ENCODE measurements at places on chromosomes 7 and 10.

- no peak for DNase-seq
Observed at GRCh38 chr7:73969991-73970390, 58.0 kb upstream of the ELN start.

GRCh38 chr7:115299397-115300037 is 377.6 kb downstream of the MDFIC start:
- DNase-seq = no peak

DNA sequence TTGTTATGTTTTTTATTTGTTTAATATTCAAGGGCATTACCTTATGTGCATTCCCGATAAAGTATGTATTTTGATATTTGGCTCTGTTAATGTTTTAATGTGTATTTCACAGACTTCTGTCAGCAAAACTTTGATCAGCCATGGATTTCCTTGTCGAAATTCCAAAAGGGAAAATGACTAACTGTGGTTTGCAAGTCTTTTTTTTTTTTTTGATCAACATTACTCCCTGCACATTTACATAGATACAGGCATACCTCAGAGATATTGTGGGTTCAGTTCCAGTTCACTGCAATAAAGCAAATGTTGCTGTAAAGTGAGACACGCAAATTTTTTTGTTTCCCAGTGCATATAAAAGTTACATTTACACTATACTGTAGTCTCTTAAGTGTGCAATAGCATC is 351.9 kb downstream of the CXCL12 start:
- DNase-seq = no peak

DNA sequence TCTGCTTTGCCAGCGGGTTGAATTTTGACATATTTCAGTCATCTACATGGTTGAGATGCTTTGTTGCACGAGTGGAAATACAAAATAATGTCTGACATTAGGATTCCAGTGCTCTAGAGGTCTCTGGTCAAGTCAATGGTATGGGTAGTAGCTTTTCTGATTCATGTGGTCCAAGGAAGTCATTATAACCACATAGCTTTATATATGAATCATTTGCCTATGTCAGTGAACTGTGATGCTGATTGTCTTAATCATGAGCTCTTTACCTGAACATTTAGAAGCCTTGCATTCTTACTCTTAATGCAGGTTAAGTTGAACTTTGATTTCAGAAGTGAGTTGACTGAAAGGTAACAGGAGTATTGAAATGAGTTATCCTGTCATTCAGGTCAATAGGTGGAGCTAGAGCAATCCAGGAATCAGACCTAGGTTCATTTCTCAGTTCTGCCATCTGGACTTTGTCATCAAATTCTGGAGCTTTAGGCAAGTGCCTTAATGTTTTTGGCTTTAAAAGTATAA is 3.3 kb downstream of the MAPK8 start:
- no peak for DNase-seq

DNA sequence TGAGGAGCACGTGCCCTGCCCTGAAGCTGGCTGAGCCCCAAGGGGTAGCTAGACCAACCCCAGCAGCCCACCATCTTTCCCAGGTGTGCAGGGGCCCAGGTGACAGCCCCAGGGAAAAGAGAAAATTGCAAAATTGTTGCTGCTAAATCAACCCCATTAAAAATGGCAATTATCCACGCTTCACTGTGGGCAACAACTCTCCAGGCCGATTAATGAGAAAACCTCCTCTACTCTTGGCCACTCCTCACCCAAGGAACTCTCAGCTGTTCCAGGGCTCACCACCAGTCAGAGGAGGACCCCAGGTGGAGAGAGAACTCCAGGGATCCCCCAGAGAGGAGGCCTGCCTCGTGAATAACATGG is 516.1 kb upstream of the MGMT start:
- no peak for DNase-seq

- DNase-seq = no peak
Observed at GRCh38 chr10:1375346-1376170, 319.4 kb downstream of the WDR37 start.

DNA sequence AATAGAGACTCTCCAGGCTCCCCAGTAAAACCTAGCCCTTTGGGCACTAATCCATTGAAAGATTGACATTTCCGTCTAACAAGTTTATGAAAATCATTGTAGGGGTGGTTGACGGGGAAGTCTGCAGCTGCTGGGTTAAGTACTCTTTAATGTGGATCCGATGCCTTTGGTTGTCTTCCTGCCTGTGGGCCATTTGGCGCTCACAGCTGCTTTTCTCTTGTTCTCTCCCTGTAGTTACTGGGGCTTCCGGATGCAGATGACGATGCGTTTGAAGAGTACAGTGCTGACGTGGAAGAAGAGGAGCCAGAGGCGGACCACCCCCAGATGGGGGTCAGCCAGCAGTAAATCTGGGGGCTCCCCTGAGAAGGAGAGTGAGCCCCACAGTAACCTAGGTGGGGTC is 22.4 kb downstream of the MTURN start:
- no peak for DNase-seq

GRCh38 chr7:82410461-82410860 is 33.1 kb downstream of the CACNA2D1 start:
- no peak for DNase-seq

- DNase-seq = no peak
Observed at GRCh38 chr10:23968301-23968700, 240.6 kb upstream of the KIAA1217 start.

GRCh38 chr7:120307991-120308545 is 35.1 kb downstream of the KCND2 start:
- no peak for DNase-seq

DNA sequence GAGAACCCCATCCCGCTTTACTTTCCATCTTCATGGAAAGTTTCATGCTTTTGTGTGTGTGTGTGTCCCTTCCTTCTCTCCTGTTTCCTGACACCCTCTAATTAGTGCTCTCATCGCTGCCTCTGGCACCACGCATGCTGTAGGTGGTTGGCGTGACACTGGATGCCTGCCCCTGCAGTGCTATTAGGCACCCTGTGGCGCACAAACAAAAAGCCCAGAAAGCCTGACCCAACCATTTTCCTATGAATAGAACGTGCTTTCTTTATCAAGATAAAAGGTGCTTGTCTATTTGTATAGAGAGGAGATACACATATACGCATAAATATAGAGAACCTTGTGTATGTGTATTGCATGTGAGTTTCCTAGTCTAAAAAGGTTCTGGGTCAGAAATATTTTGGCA is 120.8 kb upstream of the CDCA7L start:
- no peak for DNase-seq

DNA sequence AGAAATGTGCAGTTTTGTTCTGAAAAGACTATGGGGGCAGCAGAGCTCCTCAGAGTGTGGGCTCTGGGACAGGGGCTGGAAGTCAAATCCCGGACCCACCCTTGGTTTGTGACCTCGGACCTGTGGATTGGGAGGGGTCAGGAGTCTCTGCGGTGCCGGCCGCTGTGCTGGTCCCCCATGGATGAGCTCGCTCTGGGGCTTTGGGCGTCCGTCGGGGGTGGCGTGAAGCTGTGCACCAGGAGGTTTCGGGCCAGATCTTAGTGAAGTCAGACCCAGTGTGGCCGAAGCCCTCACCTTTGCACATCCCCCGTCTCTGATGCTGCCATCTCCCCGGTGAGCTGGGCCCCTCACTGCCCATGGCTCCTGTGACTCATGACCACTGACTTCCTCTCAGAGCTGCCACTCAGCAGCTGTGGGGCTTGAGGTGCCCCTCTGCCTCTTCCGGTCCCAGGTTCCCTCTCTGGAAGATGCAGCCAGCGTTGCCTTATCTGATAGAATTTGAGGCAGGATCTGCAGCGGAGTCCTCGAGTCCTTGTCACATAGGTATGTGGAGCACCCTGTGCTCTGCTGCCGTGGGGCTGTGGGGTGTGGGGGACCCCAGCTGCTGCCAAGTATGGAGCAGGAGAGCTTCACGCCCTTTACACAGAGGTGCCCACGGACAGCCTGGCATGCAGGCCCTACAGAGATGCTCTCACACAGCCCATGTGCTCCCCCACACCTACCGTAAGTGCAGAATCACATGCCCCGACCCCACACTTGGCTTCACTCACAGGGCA is 11.4 kb upstream of the SCART1 start:
- DNase-seq = peak; percentile 68

GRCh38 chr7:21850531-21851285 is 95.0 kb downstream of the CDCA7L start:
- no peak for DNase-seq

GRCh38 chr10:18406136-18406535 is 245.3 kb downstream of the NSUN6 start:
- no peak for DNase-seq

DNA sequence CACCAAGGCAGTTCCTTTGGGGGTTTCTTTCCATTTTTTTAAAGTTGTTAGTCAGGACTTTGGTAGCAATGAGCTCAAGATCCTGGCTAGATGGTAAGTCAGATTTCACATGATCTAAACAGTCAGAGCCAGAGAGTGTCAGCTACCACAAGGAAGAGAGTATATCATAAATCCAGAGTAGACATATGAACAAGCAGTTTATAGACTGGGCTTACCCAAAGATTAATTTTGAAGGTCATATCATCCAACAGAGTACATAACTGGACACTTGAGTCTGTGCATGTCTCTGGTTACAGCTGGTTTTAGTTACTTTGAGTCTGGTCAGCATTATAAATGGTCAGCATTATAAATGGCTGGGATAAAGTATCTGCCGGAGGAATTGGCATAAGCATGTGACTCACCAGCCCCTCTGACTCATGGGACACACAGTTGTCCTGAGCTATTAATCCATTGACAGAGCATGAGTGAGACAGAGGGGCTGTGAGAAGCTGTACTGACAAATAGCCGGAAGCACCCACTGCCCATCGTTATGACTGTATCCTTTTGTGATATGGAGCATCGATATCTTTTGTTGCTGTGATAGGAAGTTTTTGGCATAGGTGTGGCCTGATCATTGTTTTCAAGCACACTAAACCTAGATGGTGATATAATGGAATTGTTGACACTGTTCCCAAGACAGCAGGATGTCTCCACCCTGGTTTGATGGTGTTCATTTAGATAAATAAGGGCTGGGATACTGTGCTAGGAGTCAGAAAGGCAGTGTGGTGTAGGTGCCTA is 19.3 kb downstream of the PPP1R3C start:
- no peak for DNase-seq

DNA sequence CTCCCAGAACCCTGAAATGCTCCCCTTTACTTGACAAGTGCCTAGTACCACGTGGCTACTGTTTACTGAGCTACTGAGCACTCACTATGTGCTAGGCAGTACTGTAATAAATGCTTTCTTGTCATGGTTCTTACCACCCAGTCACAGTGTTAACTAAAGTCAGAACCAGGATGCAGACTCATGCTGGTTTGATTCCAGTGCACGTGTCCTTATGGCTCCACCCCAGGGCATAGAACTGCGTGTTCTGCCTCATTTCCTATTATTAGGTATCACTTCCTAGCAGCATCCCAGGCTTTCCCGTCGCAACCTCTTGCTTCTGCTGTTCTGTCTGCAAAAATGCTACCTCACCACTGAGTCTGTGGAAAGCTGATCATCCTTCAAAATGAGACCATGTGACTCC is 71.7 kb upstream of the DOCK1 start:
- no peak for DNase-seq

DNA sequence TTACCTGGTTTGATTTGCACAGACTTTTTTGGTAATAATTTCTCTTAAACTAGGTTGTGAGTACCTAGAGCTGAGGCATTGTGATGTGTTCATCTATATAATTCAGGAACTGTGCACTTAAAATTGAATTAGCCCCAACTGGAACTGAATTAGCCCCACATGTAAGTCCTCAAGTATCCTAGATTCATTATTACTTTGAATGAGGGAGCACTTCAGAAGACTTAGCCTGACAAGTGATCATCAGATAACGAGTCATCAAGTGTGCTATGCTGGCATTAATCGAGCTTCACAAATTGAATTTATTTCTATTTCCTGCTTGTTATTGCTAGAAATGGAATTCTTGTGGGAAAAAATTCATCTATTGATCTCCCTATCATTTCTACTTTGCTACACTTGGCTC is 323.4 kb upstream of the SEMA3D start:
- no peak for DNase-seq

DNA sequence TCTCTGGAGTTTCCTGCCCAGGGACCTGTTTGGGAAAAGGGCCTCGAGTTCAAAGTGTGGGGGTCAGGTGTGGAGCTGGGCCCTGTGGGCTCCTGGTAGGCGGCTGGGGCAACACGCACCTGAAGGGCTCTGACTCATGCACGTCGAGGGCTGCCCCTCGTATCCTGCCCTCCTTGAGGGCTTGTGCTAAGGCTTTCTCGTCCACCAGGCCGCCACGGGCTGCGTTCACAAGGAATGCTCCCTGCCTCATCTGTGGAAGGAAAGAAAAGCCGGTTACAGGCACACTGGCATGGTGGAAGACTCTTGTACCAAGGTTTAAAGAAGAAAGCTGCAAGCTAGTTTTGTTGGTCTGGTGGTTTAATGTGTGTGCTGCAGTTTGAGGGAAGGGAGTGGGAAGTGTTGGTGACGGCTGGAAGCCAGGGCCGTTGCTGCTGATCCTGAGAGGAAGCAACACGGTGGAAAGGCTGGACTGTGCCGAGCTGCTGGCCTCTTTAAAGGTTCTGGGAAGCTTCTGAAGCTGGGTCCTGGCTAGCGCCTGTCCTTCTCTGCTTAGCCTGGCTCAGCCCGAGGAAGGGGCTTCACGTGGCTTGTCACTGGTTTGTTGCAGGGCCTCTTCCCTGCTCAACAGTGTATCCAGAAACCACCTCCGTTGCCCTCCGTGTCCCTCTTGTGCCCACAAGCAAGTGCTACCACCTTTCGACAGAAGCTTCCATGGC is 52.0 kb downstream of the ZRANB1 start:
- no peak for DNase-seq

GRCh38 chr7:70566671-70567070 is 565.3 kb upstream of the GALNT17 start:
- DNase-seq = no peak

- no peak for DNase-seq
Observed at GRCh38 chr7:4343272-4344247, 338.5 kb upstream of the FOXK1 start.

DNA sequence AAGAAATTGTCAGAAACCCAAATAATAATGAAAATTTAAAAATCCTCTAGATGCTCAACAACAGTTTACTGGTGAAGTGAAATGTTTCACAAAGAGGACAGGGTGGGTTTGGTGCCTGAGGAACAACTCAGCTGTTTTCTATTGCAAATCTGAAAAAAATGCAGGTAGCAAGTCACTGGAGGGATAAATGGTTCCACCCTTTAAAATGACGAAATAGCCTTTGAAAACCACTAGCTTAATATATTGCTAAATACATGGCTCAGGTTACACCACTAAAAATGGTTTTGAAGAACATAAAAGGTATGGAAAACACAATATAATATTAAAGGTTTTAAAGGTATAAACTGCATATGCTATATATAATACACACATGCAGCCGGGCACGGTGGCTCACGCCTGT is 69.5 kb downstream of the LMBR1 start:
- DNase-seq = no peak

GRCh38 chr7:33107136-33108066 is 1.8 kb downstream of the RP9 start:
- DNase-seq = no peak

DNA sequence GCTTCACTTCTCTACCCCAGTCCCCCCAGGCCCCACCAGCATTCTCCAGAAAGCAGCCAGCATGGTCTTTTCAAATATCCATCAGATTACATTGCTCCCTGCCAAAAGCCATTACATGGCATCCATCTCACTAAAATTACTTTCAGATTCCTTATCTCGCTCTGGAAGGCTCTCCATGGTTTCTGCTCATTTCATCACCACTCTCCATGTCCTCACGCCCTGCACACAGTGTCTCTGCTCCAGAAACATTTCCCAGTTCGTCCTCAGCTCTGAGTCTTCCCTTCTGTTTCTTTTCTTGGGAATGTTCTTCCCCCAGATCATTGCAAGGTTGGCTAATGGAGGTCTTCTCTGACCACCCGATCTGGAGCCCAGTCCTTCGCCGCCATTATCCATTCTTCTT is 499.1 kb downstream of the KCNMA1 start:
- DNase-seq = no peak
